ENCODE measurements at places on chromosomes 12 and 14.

GRCh38 chr14:101635749-101636560, 74.7 kb downstream of the DIO3 start:
- DNase-seq: peak; percentile 30

DNA sequence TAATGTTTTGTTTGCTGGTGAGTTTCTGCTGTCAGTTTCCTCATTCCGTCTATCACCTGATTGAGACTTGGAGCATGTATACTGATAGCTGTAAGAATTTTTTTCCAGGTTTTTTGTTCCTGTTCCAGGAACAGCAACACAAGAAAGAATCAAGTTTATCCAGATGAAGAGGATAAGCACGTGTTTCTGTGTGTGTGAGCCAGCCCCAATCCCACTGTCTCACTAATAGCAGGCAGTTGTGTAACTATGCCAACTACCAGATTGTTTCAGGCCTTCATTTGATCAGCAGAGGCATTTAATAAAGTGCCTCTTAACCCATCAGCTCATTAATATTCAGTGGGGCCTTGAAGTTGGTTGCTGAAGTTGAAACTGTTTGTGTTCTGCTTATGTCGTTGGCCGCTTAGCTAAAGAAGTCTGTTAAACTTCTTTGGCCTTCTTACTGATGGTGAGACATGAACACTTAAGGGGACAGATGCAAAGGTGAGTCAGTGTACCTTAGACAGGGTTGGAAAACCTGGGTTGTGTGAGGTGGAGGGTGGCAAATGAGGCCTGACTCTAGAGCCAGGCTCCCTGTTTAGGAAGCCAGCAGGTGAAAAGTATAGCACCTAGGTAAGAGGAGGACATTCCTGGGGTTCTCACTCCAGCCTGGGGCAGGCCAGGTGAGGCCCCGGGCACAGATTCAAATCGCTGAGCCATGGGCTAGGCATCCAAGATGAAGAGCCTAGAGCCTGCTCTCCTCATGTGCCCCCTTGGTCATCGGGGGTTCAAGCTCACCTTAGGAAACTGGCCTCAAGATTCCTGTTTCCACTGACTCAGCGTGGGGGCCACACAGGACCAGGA, 3.7 kb downstream of the ANKRD13A start:
- DNase-seq: no peak

- no peak for DNase-seq
These were observed 413.0 kb downstream of the AEBP2 start for GRCh38 chr12:19852100-19852855.

DNA sequence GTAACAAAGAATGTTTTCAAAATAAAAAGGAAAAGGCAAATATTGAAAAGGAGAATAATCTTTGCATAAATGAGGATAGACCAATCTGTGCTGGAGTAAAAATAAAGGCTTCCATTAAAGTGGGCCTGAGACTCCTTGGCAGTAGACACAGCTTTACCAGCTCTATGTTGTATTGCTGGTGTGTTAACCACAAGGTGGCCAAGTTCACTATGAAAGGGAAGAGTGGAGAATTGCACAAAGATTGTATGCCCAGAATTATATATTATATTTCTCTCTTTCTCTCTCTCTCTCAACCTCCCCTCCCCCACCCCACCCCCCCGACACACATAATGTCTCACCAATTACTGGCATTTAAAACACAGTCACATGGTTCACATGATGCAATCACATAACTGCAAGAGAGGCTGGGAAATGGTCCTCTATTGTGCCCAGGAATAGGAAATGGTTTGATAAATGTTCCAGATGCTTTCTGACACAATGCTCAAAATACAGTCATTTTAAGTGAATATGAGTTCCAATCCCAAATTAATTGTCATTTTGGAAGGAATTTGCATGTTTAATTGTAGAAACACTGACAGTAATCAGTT, 222.6 kb upstream of the SYT1 start:
- DNase-seq: no peak

DNA sequence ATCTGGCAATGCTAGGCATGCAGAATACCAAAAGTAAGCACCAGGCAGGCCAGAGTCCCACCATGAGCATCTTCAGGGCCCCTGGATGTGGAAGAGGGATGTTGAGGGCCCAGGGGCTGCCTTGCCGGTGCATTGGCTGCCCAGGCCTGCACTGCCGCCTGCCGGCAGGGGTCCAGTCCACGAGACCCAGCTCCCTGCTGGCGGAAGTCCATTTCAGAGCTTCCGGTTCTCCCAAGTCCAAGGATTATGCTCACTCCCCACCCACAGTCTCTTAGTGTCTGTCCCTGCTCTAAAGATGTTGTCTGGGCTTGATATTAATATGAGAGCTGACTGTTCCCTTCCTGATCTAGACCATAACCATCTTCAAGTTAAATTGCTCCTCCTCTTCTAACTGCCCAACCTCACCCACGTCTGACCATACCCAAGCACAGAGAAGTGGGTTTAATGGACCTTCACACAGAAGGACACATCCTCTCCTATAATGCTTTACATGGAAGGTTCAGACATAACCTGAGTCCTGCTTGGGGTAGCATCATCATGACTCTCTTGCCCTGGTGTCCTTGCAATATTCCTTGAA, 117.4 kb downstream of the DAD1 start:
- no peak for DNase-seq

DNA sequence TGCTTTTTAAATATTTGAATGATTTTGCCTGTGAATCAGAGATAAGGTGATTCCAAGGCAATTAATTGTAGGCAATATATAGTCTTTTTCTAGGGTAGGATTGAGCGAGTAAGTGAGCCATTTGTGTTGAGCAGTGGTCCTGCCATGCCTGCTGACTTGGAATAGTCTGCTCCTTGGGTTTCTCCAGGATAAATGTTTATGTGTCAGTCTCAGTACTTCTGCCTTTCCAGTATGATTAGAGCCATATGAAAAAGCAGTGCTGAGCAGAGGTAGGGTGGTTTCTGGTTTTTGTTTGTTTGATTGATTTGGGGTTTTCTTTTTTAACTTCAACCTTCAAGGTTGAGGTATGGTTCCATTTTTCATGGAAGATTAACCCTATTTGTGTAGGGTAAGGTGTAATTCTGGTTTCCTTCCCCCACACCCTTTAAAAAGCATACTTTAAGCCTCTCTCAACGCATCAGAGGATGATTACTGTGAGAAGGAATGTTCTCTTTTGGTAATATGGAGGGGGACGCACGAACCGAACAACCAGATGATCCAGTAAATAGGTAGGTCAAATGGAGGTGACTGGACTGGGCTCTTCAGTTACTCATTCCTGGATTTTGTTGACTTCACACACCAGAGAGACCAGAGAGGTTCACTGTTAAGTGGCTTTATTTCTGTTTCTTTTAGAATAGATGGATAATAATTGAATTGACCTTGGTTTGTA, 22.7 kb downstream of the FRMD6 start:
- DNase-seq: no peak

DNA sequence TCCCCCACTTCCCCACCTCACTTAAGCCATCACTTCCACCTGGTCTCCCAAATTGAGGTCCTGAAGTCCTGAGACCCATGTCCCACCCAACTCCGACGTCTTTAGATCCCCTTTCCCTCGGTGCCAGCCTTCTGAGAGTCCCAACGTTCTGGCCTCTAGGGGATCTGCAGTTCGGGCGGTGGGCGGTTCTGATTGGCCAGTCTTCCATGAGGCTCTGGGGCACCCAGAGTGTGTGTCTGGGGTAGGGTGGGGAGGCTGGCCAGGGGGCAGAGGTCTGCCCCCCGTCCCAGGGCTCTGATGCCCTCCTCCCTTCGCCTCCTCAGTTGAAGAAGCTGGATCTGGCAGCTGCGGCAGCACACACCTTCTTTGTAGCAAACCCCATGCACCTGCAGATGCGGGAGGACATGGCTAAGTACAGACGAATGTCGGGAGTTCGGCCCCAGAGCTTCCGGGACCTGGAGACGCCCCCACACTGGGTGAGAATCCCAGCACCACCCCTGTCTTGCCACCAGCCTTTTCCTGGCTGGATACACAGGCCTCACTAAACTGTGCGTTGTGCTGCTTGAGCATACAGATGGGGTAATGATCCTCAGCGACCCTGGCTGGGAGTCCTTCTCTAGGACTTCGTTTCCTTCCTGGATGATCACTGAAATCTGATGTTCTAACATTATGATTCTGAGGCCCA, 1.5 kb downstream of the P3H3 start:
- no peak for DNase-seq

All from stimulated activated CD4-positive, alpha-beta T cell treated with anti-CD3 and anti-CD28 coated beads, Interleukin-4, amount 100 ng/mL, for 1 hour (primary cell).